ENCODE measurements at places on chromosomes 16 and 17.

DNA sequence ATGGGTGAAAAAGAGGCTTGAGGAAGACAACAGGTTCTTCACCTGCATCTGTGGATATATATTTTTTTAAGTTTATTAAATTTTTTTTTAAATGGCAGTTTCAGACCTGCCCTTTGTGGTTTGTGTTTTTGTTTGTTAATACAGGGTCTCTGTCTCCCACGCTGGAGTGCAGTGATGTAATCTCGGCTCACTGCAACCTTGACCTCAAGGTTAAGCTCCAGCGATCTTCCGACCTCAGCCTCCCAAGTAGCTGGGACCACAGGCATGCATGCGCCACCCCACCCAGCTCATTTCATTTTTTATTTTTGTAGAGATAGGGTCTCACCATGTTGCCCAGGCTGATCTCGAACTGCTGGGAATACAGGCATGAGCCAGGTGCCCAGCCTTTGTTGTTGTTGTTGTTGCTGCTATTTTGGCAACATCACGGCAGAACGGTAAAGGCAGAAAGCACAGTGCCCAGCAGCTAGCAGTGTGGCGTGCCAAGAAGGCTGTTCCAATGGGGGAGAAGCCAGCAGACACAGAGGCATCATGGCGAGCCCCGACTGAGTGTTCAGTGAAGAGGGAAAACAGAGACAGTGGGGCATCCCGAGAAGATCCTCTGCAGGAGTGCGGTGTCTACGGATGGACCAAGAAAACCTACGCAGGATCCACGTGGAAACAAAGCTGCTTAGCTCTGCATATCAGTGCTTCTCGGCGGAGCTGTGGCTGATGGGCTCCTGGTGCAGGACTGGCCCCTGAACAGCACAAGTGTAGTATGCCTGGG lies 19.6 kb downstream of the TMC6 start:
- DNase-seq, result no peak

- no peak for DNase-seq
Observed at GRCh38 chr17:37743612-37743874, 1.3 kb downstream of the HNF1B start.

DNA sequence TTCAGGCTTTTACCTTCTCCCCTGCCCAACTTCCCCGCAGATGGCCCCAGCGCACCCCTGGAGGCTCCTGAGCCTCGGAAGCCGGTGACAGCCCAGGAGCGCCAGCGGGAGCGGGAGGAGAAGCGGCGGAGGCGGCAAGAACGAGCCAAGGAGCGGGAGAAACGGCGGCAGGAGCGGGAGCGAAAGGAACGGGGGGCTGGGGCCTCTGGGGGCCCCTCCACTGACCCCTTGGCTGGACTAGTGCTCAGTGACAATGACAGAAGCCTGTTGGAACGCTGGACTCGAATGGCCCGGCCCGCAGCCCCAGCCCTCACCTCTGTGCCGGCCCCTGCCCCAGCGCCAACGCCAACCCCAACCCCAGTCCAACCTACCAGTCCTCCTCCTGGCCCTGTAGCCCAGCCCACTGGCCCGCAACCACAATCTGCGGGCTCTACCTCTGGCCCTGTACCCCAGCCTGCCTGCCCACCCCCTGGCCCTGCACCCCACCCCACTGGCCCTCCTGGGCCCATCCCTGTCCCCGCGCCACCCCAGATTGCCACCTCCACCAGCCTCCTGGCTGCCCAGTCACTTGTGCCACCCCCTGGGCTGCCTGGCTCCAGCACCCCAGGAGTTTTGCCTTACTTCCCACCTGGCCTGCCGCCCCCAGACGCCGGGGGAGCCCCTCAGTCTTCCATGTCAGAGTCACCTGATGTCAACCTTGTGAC lies 3.6 kb downstream of the MAPK7 start:
- no peak for DNase-seq

- DNase-seq, result no peak
Observed at GRCh38 chr16:1291576-1291974, 17.9 kb upstream of the UBE2I start.

- peak; percentile 4 for DNase-seq
Observed at GRCh38 chr17:51640108-51640622, 379.8 kb downstream of the UTP18 start.

GRCh38 chr17:7745748-7746470 lies 28.4 kb downstream of the DNAH2 start:
- no peak for DNase-seq

GRCh38 chr17:64022611-64023063 lies 2.2 kb upstream of the ICAM2 start:
- DNase-seq, result no peak

GRCh38 chr16:57169327-57169726 lies 16.5 kb downstream of the PSME3IP1 start:
- no peak for DNase-seq

DNA sequence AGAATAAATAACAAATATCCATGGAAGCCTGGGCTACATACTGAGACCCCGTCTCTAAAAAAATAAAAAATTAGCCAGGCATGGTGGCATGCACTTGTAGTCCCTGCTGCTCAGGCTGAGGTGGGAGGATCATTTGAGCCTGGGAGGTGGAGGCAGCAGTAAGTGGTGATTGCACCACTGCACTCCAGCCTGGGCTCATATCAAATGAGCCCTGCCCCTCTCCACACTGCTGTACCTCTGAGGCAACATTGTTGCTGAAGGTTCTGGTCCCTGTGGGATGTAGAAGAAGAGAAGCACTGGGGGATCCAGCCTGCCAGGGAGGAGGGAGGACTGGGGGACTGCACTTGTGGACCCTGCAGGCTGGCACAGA lies 11.4 kb upstream of the ARHGAP23 start:
- no peak for DNase-seq

DNA sequence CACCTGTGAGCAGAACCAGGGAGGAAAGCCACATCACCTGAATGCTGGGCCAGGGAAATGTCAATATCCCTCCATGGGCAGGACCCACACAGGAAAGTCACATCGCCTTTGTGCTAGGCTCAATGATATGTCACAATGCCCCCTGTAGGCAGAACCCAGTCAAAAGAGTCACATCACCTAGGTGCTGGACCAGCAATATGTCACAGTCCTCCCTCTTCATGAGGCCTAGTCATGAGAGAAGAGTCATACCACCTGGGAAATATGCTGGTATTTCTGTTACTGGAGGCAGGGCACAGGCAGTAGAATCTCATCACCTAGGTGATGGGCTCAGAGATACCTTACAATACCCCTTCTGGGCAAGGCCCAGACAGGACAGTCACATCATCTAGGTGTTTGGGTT lies 1843.4 kb downstream of the TP53TG3F start:
- DNase-seq, result no peak

GRCh38 chr16:16096121-16096857 lies 127.0 kb downstream of the ABCC6 start:
- no peak for DNase-seq

GRCh38 chr16:80703131-80704071 lies 101.0 kb downstream of the CDYL2 start:
- no peak for DNase-seq

DNA sequence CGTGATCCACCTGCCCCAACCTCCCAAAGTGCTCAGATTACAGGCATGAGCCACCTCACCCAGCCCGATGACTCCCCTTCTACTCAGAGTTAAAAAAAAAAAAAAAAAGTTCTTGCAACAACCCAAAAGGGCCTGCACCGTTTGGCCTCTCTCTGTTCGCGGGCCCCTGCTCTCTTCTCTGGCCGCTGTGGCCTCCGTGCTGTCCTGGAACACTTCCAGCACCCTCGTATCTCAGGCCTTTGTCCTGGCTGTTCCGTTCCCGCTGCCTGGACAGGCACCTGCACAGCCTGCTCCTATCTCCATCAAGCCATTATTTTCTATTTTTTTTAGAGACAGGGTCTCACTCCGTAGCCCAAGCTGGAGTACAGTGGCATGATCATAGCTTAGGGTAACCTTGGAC lies 10.8 kb downstream of the MYO1C start:
- no peak for DNase-seq

GRCh38 chr17:50931144-50931908 lies 65.2 kb upstream of the TOB1 start:
- peak; percentile 32 for DNase-seq

GRCh38 chr16:30112197-30113030 lies 923 bp downstream of the GDPD3 start:
- DNase-seq, result peak; percentile 49

GRCh38 chr17:75457047-75457654 lies 716 bp downstream of the TMEM94 start:
- peak; percentile 2 for DNase-seq

DNA sequence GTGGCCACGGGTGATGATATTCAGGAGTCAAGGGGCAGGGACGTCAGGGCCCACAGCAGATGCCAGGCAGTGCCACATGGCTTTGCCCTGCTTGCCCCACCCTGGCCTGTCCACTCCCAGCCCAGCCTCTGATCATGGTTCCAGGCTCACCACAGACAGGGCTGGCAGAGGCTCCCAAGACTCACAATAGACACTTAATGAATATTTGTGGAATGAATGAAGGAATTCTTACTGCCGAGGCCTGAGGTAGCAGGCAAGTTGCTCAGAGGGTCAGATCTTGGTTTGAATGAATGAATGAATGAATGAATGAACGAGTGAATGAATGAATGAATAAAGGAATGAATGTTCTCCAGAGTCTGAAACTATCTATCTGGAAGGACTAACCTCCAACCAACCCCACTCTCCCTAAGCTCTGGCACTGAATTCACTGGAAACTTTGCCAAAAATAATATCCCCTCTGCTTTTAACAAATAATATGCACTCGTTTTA lies 60.9 kb downstream of the RAI1 start:
- DNase-seq, result no peak

DNA sequence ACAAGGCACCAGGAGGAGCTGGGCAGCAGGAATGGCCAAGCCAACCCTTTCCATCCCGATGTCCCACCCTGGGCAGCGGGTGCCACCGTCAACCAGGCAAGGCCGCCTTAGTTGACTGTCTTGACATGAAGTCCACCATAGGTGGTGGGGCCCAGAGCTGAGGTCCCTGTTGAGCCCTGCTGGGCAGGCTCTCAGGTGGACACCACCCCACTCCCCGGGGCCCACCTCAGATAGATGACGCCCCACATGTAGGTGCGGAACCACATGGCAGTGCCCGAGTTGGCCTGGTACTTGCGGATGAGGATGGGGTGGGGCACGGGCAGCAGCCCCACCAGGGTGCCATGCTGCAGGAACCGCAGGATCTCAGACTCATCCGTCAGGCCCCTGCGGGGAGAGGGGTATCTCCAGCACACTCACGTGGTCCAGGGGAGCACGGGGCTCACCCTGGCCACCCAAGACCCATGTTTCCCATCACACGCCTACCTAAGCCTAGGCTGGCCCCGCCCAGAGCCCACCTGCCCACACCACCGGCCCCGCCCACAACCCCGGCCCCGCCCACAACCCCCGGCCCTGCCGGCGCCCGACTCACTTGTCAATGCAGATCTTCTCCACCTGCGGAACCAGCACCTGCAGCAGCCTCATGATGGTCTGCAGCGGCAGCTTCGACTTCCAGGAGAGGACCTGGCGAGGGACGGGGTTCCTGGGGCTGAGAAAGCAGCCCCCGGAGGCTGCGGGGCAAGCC lies 16.2 kb downstream of the OTOP3 start:
- no peak for DNase-seq

- DNase-seq, result no peak
Observed at GRCh38 chr16:1895068-1895467, 23.1 kb upstream of the MEIOB start.

DNA sequence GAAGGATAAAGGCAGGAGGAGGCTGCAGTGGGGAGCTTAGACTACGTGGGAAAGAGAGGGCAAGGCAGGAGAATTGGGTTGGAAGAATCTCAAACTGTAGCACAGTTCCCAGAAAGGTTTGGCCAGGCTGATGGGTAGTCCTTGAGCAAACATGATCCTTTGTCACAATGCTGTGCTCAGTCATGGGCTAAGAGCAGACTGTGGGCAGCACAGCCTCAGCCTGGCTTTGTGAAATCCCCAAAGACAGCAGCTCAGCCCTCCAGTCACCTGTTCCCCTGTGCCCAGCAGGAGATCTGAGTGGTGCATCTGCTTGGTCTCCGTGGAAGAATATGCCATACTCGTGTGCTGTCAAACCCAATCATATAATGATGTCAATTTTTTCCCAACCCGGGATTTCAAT lies 10.6 kb upstream of the ENGASE start:
- no peak for DNase-seq

- DNase-seq, result no peak
Observed at GRCh38 chr16:56860226-56861020, 4.6 kb upstream of the SLC12A3 start.

DNA sequence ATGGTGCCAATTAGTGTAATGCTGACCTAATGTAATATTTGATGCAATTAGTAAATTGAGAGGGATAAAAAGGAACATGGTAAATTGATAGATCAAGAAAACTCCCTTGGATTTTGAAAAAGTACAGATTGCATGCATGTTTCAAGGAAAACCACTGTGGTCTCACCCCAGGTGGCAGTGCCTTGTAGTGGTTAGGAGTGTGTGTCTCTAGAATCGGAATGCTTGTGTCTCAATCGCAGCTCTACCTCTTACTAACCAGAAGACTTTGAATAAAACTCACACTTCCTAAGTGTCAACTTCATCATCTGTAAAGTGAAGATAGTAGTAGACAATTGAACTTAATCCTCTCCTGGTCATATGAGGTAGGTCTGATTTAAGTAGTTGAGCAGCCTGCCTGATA lies 128.9 kb upstream of the GOT2 start:
- no peak for DNase-seq

GRCh38 chr16:84354306-84354705 lies 14.0 kb upstream of the ATP2C2 start:
- DNase-seq, result no peak

DNA sequence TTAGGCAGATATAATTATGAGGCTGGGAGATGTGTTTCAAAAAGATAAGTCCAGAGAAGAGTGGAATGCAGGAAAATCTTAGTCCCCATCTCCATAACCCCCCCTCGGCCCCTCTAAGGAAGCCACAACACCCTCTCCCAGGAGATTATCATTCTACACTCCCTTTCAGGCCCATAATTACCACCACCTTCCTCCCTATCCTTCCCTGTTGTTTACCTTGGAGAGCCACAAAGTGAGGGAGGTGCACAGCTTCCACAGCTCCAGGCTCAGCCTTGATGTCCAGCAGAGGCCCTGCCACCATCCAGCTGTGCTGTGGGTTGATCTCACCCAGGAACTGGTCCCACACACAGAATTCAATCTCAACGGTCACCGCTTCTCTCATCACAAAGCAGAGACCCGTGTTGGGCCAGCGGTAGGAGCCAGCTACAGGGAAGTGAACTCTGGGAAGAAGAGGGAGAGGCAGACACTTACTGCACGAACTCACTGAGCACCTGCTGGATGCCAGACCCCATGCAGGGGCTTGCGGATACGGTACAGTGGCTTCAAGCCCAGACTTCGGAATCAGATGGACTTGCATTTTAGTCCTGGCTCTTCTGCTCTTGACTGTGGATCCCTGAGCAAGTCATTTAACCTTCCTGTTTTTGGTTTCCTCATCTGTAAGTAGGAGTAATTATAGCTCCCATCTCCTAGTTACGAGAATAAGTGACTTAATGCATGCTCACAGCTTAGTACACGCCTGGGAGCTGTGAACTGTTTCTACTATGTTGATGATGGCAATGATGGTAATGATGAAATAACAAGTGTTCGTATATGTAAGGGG lies 44.1 kb downstream of the MIS12 start:
- no peak for DNase-seq

DNA sequence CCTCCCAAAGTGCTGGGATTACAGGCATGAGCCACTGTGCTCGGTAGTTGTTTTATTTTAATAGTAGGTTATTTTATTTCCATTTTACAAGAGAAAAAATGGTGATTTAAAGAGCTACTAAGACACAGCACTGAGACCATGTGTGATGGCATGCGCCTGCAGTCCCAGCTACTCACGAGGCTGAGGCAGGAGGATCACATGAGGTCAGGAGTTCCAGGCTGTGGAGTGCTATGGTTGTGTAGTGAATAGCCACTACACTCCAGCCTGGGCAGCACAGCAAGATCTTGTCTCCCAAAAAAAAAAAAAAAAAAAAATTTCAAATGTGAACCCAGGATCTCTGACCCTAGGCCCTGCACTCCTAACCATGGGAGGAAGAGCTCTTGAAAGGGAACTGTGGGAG lies 3.7 kb downstream of the SERPINF1 start:
- no peak for DNase-seq
